ENCODE measurements at places on chromosomes 5 and 9.

DNA sequence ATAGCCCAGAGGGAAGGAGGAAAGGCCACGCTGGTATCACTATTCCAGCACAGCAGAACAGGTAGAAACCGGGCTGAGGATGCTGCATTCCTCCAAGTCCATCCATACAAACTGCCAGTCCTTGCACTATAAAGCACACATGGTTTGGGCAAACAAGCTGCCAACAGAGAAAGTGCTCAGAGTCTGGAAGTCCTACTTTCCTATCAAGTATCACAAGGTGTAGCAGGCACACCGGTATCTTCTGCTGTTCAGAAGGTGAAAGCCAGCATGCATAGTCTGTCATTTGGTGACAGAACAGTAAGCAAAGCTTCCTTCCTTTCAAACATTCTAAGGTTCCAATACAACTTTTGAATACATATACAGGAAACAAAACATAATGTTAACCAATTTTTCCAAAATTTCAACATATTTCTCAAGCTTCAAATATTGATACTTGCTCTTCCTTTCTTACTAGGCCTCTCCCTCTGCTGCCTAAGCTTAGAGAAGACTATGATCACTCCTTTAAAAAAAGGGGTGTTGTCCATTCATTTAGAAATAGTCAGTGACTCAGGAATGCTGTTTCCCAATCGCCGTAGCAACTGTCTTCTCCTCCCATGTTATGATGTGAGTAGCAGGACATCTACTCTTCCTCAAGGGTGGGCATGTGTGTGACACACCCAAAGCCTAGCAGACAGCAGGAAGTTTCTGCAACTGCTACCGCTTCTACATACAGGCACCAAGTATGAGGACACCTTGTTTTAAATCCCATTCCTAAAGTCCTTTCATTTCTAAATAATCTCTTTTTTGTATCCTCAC, 14.7 kb downstream of the DIAPH1 start:
- peak; percentile 97 for DNase-seq

GRCh38 chr5:56467176-56467717, 234.1 kb upstream of the ANKRD55 start:
- DNase-seq = no peak

DNA sequence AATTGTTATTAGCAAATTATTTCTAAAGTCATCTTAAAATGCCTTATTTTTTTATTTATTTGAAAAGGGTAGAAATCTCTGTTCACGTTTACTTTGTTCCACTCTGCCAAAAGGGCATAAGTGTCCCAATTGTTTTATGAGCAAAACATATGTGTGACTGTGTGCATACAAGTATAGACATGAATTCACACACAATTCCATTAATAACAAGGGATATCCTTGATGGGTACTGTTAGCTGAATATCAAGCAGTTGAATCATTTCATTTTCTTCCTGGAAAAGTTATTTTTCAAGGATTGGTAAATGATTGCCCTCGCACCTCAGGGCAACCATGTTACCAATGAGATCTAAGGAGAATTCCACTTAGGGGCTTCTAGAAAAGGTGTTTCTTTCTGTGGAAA, 92.1 kb upstream of the TAF11L2 start:
- no peak for DNase-seq

GRCh38 chr5:162231522-162231921, 163.9 kb downstream of the GABRG2 start:
- no peak for DNase-seq

DNA sequence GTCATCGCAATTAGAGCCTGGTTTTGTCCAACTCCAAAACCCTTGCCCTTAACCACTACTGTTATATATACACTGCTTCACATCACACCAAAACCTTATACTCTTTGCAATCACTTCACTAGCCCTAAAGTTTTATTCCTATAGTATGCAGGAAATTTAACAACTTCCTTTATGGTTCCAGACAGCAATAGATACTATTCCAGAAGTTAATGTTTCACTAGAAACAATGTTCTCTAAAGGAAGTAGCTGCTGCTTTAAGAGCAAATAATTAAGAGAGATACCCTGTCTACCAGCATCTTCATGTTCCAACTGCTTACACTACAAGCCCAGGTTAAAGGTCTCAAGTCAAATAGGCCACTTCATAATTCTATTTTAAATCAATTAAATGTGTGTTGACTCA, 22.0 kb downstream of the FREM1 start:
- no peak for DNase-seq

DNA sequence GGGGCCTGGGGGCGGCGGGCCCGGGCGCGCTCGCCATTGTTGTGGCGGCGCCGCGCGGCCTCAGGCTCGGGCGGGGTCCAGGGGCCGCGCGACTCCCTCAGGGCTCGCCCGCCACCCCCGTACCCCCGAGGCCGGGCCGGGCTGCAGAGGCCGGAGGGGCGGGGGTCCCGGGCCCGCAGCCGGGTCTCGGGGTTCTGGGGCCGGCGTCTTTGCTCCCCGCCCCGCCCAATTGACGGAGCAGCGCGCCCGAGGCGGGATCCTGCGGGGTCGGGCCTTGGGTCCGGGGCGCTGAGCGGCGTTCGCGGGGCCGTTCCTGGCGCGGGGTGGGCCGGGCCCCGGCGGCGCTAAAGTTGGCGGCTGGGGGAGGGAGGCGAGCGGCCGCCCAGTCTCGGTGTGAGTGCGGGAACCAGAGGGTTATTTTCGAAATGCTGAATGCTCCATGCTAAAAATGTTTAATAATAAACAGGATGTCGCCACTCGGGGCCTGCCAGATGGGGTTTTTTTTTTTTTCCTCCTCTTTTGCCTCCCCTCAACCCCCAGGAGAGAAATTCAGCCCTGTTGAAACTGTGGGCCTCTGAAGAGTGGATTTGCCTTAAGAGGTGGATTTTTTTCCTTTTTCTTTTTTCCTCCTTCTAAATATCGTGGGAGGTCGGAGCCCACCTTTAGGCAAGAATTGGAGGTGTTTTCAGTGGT, 724 bp downstream of the PRRC2B start:
- DNase-seq = peak; percentile 65

- no peak for DNase-seq
Observed at GRCh38 chr9:28155671-28156070, 582.4 kb upstream of the C9orf72 start.

GRCh38 chr9:70556771-70557170, 142.3 kb upstream of the KLF9 start:
- no peak for DNase-seq

GRCh38 chr9:124099860-124100259, 88.3 kb downstream of the LHX2 start:
- DNase-seq = no peak

- no peak for DNase-seq
Observed at GRCh38 chr9:88586452-88586851, 51.5 kb downstream of the NXNL2 start.

DNA sequence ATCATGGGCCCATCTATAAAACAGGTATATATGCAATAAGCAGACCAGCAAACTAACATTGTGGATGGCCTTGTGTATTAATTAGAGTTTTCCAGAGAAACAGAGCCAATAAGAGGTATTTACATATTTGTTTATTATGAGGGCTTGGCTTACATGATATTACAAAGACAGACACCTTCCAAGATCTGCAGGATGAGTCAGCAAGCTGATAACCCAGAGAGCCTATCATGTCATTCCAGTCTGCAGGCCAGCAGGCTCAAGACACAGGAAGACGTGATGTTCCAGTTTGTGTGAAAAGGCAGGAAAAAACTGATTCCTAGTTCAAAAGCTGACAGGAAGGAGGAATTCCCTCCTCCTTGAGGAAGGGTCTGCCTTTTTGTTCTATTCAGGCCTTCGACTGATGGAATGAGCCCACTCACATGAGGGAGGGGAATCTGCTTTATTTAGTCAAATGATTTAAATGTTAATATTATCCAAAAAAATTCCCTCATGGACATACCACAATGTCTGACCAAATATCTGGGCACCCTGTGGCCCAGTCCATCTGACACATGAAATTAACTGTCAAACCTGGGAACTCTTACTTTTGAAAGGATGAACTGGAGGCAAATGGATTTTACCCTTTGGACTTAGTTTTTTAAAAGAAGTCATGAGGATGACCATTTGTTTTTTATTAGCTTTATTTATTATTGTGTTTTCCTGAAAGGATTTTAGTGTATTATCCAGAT, 161.2 kb upstream of the CHD1 start:
- DNase-seq = no peak

DNA sequence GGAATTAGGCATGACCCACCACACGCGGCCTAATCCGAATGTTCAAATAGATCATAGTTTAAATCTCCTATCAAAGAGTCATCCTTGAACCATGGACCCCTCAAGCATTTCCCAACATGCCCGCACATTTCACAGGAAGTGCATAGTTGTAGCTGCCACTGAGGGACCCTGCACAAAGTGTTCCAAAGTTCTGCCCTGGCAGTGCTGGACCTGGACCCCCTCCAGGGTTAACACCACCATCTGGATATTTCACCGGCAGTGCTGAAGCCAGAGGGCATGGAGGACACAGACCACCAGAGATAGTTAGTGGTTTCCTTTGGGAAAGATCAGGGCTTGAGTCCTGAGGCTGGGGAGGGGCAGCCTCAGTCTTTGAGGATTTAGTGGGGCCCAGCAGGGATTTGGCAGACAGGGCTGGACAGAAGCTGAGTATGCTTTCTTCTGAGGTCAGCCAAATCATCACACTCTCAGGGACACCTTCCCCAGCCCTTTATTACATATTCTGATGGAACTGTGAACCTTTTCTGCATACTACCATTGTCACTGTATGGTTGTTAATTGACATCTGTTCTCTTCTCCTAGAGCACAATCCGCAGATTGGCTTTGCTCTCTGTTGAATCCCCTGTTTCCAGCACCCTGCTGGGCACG, 143.6 kb upstream of the EFNA5 start:
- no peak for DNase-seq

GRCh38 chr5:14105718-14106410, 37.3 kb upstream of the TRIO start:
- peak; percentile 40 for DNase-seq

- DNase-seq = no peak
Observed at GRCh38 chr5:111415053-111415452, 97.3 kb downstream of the STARD4 start.

DNA sequence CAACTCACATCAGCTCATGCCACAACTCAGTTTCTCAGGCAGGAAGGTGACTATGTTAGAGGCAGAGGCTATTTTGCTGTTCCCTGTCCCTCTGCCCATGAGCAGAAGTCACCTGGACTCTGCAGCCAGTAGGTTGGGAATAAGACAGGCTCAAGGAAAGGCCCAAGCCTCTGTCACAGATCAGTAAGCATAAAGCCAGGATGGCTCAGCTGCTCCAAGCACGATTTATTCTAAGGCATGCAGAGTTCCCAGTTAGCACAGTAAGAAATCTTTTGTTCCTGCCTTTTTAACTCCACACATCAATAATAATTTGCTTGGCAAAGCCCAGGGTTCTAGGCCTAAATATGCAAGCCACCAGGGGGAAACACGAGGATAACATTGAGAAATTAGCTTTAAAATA, 249.0 kb upstream of the ADRA1B start:
- DNase-seq = no peak

Measured in suppressor macrophage (primary cell).